ENCODE measurements at places on chromosomes 5 and 9. TPM values are rescaled to one million over a fixed set of nuclear protein-coding genes. Genes with fewer than 3 reads are reported as not detected.

DNA sequence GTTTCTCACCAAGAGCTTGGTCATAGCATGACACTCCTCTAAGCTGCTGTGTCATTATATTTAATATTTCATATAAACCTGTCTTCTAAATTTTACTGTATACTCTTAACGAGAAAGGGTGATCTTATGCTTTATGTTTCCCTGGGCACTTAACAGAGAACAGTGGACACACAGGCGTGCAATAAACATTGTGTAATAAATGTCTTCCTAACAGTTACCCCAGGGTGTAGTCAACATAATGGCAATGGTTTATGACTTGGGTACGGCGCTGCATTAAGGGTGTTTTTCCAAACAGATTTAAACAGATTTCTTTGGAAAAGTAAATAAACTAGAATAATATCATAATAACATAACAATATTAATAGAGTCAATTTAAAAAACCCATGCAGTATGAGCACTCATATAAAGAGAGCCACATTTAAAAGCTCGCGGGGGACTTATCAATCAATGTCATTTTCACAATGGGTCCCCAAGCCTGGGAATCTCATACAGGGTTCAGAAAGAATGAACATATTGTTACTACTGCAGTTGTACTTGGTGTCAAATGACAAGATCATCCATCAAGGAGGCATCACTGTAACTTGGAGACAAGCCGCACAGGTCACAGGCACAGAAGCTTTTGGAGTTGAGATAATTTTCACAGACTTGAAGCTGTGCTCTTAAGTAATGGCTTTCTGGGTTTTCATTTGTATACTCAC, 376.4 kb downstream of the CTNND2 start:
- no peak for DNase-seq

- no peak for DNase-seq
Measured at GRCh38 chr9:107547772-107548297, 58.3 kb upstream of the KLF4 start.

SLC46A2 gene
- 62.6 TPM for total RNA-seq

DNA sequence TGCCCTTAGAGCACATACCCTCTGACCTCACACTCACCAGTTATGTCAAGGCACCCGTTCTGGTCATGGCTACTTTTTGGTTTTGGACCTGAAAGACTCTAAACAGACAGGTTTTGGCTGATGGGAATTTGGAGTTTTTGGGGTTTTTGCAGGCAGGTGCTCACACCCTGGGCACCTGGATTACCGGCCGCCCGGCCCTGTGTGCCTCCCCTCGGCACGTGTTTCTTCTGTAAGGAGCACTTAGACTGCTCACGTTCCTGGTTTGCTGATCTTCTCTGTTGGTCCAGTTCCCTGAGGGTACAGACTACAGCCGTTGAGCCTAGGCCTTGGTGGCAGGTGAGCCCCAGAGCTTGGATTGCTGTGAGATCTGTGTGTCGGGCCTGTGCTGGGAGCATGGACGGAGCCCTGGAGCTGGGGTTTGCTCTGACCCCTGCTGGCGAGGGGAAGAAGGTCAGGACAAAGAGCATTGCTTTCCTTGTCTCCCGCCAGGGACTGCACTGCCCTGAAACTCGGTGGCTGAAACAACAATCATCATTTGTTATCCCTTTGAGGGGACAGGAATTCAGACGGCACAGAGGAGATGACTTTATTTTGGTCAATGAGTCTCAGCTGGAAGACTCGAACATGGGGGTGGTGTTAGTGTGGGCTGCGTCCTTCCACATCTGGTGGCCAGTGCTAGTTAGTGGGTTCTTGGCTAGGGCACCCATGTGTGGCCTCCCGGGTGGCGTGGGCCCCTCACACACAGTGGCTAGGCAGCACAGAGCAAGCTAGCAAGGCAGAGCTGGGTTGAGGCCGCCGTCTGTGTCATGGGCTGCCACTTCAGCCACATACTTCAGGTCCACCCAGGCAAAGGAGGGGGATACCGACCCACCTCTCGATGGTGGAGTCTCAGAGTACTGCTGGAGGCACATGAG, 76.4 kb downstream of the EHMT1 start:
- no peak for DNase-seq

RAD23B gene
- 88.6 TPM for total RNA-seq

MEIKIN gene
- not detected for total RNA-seq

DDX4 gene
- total RNA-seq = not detected

DNA sequence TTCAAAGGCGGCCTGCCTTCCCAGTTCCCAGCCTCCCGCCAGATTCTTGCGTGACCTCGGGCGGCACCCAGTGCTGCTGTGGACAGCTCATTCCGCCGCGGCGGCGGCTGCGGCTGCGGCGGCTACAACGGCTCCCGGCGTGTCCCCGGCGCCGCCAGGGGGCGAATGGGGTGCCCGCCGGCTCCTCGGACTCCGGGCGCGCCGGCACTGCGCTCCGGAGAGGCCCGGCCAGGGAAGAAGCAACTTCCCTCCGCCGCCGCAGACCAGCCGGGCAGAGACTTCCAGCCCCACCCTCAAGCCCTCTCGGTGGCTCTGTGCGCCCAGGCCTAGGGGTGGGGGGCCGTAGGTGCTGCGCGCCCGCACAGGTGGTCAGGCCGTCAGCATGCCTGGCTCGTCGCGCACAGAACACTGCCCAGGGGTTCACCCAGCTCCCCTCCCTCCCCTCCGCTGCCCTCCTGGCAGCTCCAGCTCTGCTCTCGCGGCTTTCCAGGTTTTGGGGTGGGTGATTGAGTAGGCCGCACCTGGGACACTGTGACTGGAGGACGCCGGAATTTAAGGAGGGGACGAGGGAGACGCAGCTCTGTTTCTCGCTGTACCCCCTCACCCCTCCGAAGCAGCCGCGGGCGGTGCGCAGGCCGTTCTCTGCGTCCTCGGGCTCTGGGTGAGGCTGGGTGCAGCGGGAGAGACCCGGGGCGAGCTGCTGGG, 20.2 kb downstream of the IGIP start:
- DNase-seq = peak; percentile 48
